ENCODE measurements at places on chromosomes 2 and 18.

DNA sequence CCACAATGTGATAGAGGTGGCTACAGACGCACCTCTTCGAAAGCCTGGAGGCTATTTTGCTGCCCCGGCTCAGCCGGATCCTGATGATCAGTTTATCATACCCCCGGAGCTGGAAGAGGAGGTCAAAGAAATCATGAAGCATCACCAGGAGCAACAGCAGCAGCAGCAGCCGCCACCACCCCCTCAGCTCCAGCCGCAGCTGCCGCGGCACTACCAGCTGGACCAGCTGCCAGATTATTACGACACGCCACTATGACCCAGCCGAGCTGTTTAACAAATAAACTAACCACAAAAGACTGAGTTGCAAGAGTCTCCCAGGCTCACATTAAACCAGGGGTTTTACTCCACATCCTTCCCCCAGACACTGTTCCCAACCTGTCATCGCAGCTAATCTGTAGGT is 263.8 kb downstream of the PHLPP1 start:
- no peak for DNase-seq

DNA sequence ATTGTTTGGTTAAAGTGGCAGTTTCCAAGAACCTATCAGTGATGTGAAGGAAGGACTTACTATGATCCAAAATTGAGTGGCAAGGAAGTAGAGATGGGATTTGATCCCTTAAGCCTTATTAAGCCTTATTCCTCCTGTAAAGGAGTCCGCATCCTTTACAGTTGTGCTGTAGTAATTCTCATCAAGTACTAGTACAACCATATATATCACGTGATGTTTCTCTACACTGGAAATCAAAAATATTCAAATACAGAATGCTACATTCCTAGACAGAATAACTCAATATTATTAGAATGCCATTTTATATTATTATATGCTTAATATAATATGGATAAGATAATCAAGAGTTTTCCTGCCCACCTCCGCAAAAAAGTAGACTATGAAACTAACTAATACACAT is 312.4 kb upstream of the SPHKAP start:
- DNase-seq: no peak

DNA sequence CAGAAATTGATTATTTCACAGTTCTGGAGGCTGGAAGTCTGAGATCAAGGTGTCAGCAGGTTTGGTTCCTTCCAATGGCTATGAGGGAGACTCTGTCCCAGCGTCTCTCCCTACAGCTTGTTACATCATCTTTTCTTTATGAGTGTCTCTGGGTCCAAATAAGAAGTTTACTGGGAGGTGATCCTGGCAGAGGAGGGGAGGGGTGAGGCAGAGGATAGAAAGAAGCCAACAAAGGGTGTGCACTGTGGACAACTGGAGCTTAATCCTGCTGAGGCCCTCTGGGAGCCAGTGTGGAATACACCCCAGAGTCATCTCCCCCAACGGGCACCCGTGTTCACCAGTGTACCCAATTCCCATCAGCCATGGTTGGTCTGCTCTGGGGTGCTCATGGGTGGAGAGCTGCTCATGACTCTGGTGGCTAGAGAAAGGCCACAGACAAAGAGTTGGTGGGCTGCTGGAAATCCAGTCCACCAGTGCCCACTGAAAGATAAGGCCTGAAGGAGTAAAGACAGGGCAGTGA is 57.5 kb upstream of the CTLA4 start:
- no peak for DNase-seq

DNA sequence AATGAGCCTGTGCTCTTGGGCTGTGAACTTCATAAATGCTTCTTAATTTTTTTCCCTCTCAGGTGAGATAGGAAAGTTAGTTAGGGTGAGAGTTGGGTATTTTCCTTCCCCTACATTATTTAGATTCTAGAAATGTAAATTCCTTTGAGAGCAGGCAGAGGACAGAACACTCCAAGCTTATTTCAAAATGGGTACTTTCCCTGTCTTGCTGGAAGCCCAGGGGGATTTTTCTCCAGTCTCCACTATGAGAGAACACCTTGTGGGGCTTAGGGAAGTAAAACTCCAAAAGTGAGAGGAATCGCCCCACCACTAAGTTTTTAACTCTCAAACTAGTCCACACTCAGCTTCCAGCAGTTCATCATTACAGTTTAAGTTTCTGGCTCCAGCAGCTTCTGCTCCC is 253.2 kb upstream of the CTAGE1 start:
- DNase-seq: no peak

DNA sequence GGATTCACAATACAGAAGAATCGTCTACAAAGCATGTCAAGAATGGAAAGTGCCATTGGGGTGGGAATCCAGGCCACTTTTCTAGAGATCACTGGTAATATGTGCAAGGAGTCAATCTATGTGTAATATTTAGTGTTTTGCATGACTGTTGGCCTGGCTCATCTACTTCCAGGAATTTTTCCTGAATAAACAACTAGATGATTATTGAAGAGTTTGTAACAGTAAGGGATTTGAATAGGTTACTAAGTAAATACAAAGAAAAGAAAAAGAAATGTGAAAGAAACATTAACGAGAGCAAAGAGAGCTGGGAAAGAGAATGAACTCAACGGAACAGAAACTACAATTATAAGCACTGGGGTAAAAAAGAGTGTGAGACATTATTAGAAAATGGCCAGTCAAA is 406.0 kb downstream of the TGIF1 start:
- no peak for DNase-seq

- no peak for DNase-seq
Measured at GRCh38 chr2:224885836-224886547, 156.3 kb downstream of the DOCK10 start.

DNA sequence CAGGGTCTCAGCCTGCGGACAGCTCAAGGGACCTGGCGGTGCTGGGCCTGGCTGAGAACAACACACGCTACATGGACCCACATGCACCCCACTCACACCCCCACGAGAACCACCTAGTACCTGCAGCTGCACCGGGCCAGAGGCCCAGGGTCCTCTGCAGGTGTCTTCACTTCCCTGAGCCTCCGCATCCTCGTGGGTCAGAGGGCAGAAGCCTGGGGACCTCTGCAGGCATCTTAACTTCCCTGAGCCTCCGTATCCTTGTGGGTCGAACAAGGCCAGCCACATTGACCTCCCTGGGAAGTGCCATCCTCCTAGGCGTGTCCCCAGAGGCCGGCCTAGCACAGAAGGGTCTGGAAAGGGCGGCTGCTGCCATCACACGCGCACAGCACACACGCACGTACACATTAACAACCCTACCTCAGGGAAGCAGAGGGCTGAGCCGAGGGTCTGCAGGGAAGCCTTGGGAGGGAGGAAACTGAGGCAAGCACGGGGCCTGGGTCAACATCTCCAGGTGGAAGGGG is 62.5 kb upstream of the HPCAL1 start:
- DNase-seq: no peak

- no peak for DNase-seq
Measured at GRCh38 chr2:128306081-128306930, 12.4 kb downstream of the HS6ST1 start.

GRCh38 chr2:105379741-105380186 is 19.1 kb downstream of the FHL2 start:
- no peak for DNase-seq

DNA sequence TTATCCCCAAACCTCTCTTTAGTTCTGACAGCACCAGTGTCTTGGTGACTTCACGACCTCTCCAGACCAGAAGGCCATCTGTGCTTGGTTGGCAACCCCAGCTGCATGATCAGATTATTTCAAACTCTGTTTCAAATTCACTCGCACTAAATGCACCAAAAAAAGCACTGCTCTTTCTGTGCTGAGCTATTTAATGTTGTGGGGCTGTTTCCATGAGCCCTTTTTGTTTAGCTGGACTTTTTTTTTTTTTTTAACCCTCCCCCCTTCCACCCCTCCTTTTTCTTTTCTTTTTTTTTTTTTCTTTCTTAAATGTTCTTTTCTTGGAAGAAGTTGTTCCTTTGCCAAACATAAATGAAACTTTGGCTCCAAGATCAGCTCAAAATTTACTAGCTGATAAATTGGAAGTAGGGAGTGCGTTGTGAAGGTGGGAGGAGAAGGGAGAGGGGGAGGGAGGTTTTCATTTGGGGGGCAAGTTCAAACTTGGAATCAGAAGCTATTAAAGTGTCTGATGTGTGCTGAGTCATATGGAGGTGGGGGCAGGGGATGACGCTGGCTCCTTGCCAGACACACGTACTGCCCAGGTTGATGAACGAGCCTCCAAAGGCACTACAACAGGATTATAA is 543.0 kb upstream of the TNP1 start:
- DNase-seq: no peak

DNA sequence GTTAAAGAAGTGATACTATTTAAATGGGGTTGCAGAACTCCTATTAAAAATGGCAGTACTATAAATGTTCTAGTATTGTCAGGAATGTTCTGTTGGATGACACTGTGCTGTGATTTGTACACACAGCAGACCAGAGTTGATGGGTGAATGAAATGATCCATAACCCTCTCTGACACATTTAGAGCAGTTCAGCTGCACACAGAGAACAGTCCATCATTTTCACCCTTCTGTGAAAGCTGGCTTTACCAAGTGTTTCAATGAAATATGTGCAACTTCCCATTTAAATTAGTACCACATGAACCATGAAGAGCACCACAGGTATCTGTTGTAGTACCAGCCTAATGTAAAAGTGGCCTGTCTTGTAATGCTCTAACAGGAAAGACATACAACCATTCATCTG is 981.4 kb downstream of the TMEM182 start:
- DNase-seq: no peak

DNA sequence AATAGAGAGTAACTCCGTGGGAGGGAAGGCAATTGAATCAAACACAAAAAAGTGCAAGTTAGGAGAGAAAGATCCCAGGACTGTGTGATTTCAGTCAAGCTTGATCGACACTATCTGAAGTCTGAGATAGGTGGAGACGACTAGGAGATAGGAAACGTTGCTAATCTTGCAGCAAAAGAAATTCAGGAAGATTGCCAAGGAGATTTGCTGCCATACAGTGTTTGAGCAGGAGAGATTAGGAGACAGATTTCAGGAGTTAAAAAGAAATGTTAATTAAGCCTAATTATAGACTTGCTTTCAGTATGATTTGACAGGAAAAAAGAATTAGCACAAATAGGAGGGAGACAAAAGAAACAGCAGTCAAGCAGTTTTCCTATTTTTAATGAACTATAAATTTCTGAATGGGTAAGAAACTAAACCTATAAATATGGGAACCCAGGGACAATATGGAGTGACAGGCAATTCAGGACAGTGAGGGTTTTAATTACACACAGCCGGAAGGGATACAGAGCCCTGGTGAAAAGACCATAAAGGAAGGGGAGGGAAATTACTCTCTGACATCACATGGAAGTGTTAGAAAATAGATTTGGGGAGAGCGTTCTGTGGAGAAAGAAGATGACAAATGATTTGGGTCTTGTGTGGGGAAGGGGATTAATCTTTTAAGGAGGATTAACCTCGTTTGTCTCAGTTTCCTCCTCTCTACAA is 72.6 kb downstream of the SUCLG1 start:
- DNase-seq: no peak

DNA sequence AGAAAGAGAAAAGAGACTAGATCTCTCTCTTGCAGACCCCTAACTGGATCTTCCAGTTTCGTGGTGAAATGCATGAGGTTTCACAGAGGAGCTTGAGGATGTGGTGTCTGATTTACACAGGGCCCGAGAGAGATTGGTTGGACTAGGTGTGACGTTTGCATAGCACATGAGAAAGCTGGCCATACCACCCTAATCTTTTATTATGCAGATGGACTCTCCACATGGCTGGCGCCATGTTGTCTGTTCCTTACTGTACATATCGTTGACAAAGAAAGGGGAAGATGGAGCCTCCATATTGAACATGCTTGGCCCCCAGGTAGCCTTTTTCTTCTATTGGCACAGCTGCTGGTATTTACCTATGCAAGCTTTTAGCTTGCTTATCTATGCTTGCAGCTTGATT is 27.5 kb upstream of the PGAP1 start:
- no peak for DNase-seq

DNA sequence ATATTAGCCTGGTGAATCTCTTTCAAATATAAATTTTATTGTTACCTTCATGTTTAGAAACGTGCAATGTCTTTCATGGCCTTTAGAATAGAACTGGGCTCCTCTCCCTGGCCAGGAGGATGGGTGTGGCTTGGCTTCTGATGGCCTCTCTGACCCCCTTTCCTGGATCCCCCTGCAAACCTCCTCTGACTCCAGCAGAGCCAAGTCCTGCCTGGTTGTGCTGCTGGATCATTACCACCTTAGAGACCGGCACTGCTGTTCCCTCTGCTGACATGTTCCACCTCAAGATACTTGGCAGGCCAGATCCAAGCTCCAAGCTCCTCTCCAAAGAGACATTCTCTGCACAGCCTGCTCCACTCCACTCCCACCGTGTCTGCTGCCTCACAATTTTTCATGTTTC is 823.8 kb upstream of the HS6ST1 start:
- no peak for DNase-seq

- no peak for DNase-seq
Measured at GRCh38 chr18:48310999-48311398, 98.2 kb downstream of the ZBTB7C start.

DNA sequence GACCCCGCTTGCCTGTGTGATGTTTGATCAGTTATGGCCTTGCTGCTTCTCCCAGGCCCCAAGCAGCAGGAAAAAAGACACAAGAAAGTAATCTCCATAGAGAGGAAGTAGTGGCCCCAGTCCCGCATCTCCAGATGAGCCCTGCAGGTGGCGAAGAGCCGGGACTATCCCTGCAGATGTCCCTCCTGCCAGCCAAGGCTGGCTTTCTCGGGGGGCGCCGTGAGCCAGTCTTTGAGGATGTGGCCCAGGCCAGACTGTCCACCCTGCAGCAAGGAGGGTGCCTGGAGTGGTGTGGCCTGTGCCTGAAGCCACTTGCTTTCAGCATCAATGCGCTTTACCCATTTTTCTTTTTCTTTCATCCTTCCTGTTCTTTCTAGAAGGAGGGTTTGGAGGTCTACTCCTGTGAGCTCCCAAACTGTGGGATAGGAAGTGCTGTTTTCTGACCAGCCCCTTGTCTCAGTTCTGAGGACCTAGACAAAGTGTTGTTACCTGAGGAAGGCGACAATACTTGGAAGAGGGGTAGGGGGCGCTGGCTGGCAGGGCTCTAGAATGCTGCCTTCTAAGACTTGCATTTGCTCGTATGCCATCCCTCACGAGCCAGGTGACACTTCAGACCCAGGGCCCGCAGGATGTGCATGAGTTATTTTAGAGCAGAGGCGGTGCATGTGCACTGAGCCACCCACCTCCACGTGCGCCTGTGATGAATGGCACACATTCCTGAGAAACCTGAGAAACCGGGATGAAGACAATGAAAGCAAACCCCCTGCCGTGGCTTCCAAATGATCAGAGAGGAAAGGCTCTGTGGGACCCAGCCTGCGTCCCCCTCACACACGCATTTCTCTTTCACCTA is 255.8 kb downstream of the FBXO15 start:
- no peak for DNase-seq

- no peak for DNase-seq
Measured at GRCh38 chr2:50402654-50402960, 629.3 kb downstream of the NRXN1 start.

DNA sequence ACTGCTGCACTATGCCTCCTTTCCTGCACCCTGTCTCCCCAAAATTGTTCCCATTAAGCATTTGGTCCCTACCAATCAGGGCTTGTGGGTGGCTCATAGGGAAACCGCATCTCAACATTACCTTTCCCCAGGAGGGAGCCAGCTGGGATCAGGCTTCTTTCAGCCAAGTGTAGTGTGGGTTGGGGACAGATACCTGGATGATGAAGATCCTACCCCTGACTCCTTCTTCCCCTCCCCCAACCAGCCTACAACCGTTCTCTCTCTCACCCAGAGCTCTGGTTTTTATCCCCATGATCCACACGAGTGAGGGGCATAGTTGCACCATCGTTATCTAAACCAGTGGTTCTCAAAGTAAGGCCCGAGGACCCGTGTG is 40.0 kb downstream of the ACOXL start:
- DNase-seq: no peak
